Forelimb muscle (tissue), 1 donor: ENCODE measurements at places on chromosomes 7 and 10.

GRCh38 chr10:71333129-71333887 lies 14.2 kb downstream of the SLC29A3 start:
- no peak for DNase-seq

DNA sequence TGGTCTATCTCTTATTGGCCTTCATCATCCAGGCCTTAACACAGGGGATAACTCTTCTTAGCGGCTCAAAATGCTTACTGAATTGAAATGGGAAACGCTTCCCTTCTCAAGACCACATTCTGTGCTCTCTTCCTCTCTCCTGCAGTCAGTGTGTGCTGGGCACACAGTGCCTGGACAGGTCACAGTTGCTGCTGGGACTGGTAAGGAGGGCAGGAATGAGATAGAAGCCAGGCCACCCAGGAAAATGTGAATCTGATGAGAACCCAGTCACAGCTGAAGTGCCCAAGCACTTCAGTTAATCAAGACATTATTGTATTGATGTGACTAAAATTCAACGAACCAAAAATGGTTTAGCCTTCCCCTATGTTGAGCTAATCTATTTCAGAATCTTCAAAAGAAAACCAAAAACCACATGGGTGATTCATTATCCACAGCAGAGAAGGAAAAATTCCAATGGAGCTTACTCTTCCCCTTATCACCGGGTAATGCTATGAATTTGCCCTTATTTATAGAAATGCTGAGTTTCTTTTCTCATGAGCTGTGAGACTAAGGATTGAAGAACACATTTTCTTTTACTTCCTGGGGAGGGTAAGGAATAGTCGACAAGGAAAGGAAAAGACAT lies 41.2 kb upstream of the PLPP4 start:
- DNase-seq: no peak

DNA sequence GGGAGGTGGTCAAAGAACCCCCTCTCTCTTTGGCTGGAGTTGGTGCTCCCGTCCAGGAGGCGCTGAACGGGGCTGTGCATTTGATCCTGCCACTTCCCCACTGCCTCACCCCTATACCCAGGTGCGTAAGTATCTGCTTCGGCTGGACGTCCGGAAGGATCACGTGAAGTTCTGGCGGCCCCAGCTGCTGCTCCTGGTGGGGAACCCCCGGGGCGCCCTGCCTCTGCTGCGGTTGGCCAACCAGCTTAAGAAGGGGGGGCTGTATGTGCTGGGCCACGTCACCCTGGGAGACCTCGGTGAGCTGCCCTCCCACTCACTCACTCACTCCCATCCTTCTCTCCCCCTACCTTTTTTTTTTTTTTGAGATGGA lies 5.6 kb upstream of the TRIP6 start:
- no peak for DNase-seq

GRCh38 chr7:71626206-71626605 lies 494.3 kb downstream of the GALNT17 start:
- no peak for DNase-seq

DNA sequence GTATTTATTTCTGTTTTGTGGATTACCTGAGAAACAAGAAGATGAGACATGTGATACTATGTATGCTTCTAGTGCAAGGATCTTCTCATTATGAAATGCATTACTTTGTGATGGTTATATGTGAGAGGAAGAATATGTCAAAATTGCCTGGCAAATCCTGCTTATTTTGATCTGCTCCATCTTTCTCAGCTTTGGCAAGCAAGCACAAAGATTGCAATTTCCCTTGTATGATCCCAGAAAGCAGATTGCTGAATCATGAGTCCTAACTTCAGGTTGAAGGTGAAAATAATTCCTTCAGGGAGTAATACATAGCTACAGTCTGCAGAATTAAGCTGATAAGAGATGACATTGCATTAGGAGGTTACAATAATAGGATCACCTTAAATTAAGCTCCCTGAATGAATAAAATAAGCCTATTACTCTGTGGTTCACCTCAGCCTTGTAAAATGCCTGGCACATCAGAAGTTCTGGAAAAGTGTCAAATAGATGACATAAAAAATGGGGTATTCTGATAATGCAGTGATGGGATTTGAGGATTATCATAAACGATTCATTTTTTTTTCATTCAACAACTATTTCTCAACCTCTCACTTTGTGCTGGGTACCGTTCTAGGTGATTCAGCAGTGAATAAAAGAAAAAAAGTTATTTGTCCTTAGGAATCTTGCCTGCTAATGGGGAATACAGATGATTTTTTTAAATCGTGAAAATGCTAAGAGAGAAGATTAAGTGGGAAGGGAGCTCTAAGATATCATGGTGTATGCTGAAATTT lies 120.7 kb downstream of the CHN2 start:
- no peak for DNase-seq

DNA sequence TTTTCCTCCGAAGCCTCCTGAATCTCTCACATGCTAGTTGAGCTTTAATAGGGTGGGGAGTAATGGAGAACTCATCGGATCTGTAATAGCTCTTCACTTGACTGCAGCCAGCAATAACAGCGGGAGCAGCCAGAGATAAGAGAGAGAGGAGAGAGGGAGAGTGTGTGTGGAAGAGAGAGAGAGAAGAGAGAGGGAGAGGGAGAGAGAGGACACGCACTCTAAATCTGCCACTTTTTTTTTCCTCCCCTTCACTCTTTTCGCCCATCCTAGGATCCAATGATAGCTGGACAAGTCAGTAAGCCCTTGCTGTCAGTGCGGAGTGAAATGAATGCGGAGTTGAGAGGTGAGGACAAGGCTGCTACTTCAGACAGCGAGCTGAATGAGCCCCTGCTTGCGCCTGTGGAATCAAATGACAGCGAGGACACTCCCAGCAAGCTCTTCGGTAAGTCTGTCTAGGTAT lies 107.9 kb downstream of the POU6F2 start:
- no peak for DNase-seq

GRCh38 chr10:29656451-29656992 lies 21.8 kb upstream of the SVIL start:
- no peak for DNase-seq

DNA sequence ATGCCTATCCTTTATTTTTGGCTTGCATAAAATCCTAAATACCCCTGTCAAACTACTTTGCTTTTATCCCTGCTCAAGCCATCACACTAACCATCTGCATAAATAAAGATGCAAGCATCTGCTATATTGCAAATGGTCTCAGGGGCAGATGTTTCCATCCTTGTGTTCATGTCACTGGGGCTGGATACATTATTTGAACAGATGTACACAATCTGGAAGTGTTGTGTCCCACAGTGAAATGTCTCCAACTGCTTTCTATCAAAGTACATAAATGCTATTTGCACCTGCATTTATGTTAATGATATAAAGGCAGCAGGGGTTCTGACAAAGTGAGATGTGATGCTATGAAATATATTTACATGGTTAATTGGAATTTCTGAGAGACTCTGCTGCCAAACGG lies 163.1 kb downstream of the ZNF438 start:
- DNase-seq: peak; percentile 45

GRCh38 chr7:92156990-92157389 lies 22.0 kb downstream of the LRRD1 start:
- no peak for DNase-seq

GRCh38 chr7:37674531-37674930 lies 9.0 kb upstream of the GPR141 start:
- no peak for DNase-seq
